ENCODE measurements at places on chromosomes 6 and 20. TPM values are rescaled to one million over a fixed set of nuclear protein-coding genes. Genes with fewer than 3 reads are reported as not detected.

KIAA1755 gene
- total RNA-seq, result 1.0 TPM

CAGE1 gene
- not detected for total RNA-seq

CRISP3 gene
- total RNA-seq, result not detected

- DNase-seq, result no peak
Observed at GRCh38 chr6:134853111-134854055, 96.5 kb downstream of the ALDH8A1 start.

SSTR4 gene
- not detected for total RNA-seq

- DNase-seq, result peak; percentile 5
Observed at GRCh38 chr6:14986370-14986769, 259.5 kb upstream of the JARID2 start.

DNA sequence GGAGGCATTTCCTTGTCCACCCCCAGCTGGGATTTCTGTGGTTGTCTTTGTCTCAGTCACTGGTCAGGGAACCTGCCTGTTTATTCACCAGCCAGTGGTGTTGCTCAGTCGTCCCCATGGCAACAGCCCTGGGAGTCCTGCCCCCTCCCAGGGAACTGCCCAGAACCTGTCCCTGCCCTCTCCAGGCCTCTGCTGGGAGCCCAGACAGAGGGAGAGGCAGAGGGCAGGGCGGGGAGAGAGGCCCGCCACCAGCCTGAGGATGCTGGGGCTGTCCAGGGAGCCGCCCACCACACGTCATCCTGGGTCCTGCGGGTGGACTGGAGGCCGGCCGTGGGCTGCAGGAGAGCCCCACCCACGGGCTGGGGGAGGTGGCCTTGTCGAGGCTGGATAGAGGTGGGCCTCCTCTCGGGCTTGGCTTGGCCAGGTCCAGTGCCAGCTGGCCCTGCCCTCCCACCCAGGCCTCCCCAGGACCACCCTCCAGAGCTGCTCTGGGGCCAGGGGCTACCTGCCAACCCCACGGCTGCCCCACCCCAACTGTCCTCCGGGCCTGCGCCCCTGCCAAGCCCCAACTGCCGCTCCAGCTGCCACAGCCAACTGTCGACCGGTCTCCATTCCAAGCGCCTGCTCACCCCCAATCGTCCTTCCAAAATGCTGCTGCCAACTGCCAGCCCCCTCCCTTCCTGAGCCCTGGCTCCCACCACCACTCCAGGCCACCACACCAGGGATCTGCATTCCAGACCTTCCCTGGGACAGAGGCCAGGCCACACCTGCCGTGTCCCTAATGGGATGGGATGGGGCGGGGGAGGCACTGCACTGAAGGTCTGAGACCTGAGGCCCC lies 4.2 kb upstream of the ZBTB46 start:
- peak; percentile 99 for DNase-seq

- no peak for DNase-seq
Observed at GRCh38 chr6:78487401-78487800, 379.9 kb upstream of the IRAK1BP1 start.

All from thyroid gland (tissue), 4 donors.